ENCODE measurements at places on chromosomes 6 and 20.
A peak's percentile ranks its signal among the peaks of the same experiment; 100 is the strongest.

GRCh38 chr6:134778431-134778830 lies 171.5 kb downstream of the ALDH8A1 start:
- peaks cover 3% of the 10 kb centered on the region for H3K27me3 ChIP-seq
- no peak overlapping the region for H3K4me3 ChIP-seq
- DNase-seq, result no peak
- H3K4me1 ChIP-seq, result peaks cover 26% of the 10 kb centered on the region
- no peak overlapping the region for H3K27ac ChIP-seq

GRCh38 chr6:130482645-130483390 lies 117.0 kb downstream of the TMEM200A start:
- peaks cover 17% of the 10 kb centered on the region for H3K36me3 ChIP-seq
- peaks cover 37% of the 10 kb centered on the region for H3K4me1 ChIP-seq
- peak; percentile 66 for DNase-seq

DNA sequence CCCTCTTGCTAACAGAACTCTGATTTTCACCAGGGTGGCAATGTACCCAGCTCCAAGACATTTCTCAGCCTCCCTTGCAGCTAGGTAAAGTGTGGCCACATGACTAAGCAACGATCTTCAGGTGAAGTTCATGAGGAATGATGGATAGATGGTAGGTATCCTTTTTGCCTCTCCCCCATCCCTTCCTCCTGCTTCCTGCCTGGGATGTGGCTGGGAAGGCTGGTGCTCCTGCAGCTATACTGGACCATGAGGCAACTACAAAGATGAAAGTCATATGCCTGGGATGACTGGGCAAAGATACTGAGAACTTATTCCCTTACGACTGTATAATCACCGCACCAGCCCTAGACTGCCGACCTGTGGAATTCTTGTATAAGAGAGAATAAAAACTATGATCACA lies 13.4 kb downstream of the ZNF335 start:
- peaks cover 19% of the 10 kb centered on the region for H3K36me3 ChIP-seq
- no peaks in the 10 kb centered on the region for H3K4me1 ChIP-seq
- no peaks in the 10 kb centered on the region for H3K27me3 ChIP-seq
- DNase-seq, result no peak
- H3K27ac ChIP-seq, result no peak overlapping the region

DNA sequence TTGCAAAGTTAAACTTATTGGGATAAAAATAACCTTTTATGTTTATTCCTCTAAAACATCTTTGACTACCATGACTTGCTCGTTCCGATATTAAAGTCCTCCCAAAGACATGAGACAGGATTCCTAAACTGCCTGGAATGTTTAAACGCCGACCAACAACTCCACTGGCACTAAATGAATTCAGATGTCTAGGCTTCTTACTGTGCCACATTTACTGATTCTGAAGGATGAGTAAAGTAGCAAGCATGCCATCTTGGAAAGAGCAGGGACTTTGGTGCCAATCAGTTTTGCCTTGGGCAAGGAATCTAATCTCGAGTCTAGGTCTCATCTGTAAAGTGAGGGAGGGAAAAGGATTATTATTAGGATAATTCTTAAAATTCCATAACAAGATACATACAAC lies 25.3 kb downstream of the MBOAT1 start:
- H3K4me1 ChIP-seq, result peaks cover 51% of the 10 kb centered on the region
- DNase-seq, result peak; percentile 80
- H3K27me3 ChIP-seq, result no peaks in the 10 kb centered on the region

DNA sequence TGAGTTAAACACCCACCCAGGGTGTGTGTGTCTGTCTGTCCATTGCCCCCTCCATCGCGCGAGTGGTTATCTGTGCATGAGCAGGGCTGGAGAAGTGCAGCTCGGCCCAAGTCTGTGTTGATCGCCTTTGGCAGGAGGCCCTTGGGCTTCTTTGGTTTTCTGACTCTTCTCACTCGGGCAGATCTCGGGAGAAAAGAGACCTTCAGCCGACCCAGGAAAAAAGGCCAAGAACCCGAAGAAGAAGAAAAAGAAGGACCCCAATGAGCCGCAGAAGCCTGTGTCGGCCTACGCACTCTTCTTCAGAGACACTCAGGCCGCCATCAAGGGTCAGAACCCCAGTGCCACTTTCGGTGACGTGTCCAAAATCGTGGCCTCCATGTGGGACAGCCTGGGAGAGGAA lies 132.9 kb downstream of the JPH2 start:
- no peaks in the 10 kb centered on the region for H3K4me1 ChIP-seq
- H3K27ac ChIP-seq, result no peak overlapping the region
- H3K36me3 ChIP-seq, result peaks cover 53% of the 10 kb centered on the region
- peaks cover 2% of the 10 kb centered on the region for H3K27me3 ChIP-seq
- no peak overlapping the region for H3K4me3 ChIP-seq

DNA sequence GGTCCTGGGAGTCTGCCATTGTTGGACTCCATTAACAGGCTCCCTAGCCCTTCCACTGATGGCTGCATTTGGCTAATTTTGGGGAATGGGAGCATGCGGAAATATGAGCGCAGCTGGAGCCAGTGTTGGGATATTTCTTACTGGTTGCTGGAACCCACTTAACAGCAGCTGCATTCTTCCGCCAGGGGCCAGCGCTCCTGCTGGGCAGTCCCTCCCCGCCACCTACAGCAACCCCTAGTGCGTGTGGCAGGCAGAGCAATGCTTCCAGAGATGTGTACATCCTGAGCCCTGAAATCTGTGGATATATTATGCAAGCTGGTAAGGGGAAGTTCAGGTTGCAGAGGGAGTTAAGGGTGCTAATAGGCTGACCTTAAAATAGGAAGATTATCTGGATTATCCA lies 16.4 kb downstream of the CST8 start:
- no peaks in the 10 kb centered on the region for H3K4me1 ChIP-seq
- H3K36me3 ChIP-seq, result no peaks in the 10 kb centered on the region
- H3K4me3 ChIP-seq, result no peak overlapping the region

DNA sequence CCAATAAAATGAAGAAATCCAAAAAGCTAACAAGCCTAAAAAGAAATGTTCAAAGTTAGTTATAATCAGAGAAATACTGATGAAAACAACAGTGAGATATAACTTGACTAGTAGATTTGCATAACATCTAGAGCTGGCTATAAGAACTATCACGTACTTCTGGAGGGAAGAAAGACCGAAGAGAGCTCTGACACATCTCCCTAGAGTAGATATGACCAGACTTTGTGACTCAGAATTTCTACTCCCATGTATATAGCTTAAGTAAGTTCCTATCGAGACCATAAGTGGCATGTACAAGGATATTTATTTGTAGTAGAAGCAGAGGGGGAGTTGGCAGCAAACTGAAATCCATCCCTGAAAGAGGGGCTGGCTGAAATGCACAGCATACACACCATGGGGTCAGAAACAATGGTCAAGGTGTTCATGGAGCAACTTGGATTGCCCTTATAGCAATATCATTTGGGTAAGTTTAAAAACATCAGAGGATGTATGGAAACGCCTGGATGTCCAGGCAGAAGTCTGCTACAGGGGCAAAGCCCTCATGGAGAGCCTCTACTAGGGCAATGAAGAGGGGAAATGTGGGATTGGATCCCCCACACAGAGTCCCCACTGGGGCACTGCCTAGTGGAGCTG lies 25.6 kb upstream of the IL17A start:
- no peaks in the 10 kb centered on the region for H3K36me3 ChIP-seq
- H3K27me3 ChIP-seq, result peaks cover 3% of the 10 kb centered on the region
- peaks cover 19% of the 10 kb centered on the region for H3K4me1 ChIP-seq
- no peak overlapping the region for H3K27ac ChIP-seq

DNA sequence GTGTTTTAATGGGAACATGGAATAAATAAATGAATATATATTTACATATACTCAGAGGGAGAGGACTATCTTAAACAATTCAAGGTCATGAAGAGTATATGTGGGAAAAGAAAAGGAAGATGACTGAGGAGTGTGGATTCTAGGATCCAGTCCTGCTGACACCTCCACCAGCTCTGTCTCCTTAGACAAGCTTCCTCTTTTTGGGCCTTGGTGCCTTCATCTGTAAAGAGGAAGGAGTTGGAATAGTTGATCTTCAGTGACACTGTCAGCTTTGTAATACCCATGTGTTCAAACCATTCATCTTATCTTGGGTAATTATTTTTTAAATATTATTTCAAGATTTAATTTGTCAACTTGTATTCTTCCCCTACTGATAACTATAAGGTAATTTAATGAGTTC lies 338.0 kb downstream of the ADGRB3 start:
- H3K4me1 ChIP-seq, result no peaks in the 10 kb centered on the region
- no peak overlapping the region for H3K4me3 ChIP-seq
- no peak for DNase-seq

GRCh38 chr6:90677440-90677839 lies 90.6 kb upstream of the MAP3K7 start:
- no peak for DNase-seq
- no peak overlapping the region for H3K4me3 ChIP-seq
- H3K27ac ChIP-seq, result no peak overlapping the region
- H3K36me3 ChIP-seq, result no peaks in the 10 kb centered on the region
- H3K4me1 ChIP-seq, result no peaks in the 10 kb centered on the region

GRCh38 chr6:159686703-159687102 lies 6.3 kb downstream of the SOD2 start:
- peaks cover 18% of the 10 kb centered on the region for H3K4me1 ChIP-seq
- H3K36me3 ChIP-seq, result peaks cover 15% of the 10 kb centered on the region
- DNase-seq, result no peak
- no peaks in the 10 kb centered on the region for H3K27me3 ChIP-seq

DNA sequence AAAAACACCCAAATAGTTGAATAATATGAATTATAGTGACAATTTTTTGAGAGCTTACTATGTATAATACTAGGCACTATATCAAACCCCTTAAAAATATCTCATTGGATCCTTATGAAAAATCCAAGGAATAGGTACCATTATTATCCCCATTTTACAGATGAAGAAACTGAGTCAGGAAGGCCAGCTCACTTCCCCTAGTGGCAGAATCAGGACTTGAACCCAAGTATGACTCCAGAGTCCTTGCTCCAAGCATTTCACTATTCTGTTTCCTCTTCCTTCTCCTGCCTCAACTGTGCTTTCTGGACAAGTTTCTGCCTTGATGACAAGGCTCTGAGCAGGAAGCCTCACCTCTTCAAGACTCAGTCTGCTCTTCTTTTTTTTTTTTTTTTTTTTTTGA lies 10.8 kb upstream of the PARD6B start:
- DNase-seq, result no peak
- no peaks in the 10 kb centered on the region for H3K36me3 ChIP-seq
- no peak overlapping the region for H3K4me3 ChIP-seq

- DNase-seq, result no peak
- no peaks in the 10 kb centered on the region for H3K27me3 ChIP-seq
- peaks cover 18% of the 10 kb centered on the region for H3K36me3 ChIP-seq
- no peak overlapping the region for H3K4me3 ChIP-seq
- no peak overlapping the region for H3K27ac ChIP-seq
- no peaks in the 10 kb centered on the region for H3K4me1 ChIP-seq
Observed at GRCh38 chr6:130158056-130158455, 64.7 kb downstream of the SAMD3 start.

GRCh38 chr6:41200901-41201763 lies at the start of gene TREML2:
TREML2 (minus strand) TSS chr6:41201149; CDS start chr6:41201008, 141 bp downstream.
- H3K4me1 ChIP-seq, result no peaks in the 10 kb centered on the region
- H3K27ac ChIP-seq, result no peak within 1 kb of the TSS
- peaks cover 33% of the 10 kb centered on the region for H3K27me3 ChIP-seq
- H3K4me3 ChIP-seq, result no peak within 1 kb of the TSS

DNA sequence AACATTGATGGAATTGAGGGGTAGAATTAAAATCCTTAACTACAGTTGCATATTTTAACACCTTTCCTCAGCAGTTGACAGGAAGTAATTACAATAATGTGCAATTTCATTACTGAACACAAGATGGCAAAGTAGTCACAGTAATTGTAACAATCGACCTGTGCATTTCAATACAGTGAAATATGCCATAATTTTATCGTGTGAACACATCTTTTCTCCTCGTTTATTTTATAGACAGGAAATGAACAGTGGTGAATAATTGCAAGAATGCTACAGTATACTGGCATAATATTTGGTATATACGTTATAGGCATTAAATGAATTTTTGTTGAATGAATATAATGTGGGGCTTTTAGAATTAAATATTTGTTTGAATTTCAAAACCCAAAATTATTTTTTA lies 25.0 kb downstream of the CYB5R4 start:
- DNase-seq, result peak; percentile 53
- H3K4me3 ChIP-seq, result no peak overlapping the region
- no peak overlapping the region for H3K27ac ChIP-seq
- peaks cover 41% of the 10 kb centered on the region for H3K4me1 ChIP-seq
- H3K36me3 ChIP-seq, result no peaks in the 10 kb centered on the region

GRCh38 chr20:1150968-1151367 lies 32.6 kb downstream of the PSMF1 start:
- DNase-seq, result no peak
- no peak overlapping the region for H3K4me3 ChIP-seq
- no peaks in the 10 kb centered on the region for H3K4me1 ChIP-seq
- H3K27ac ChIP-seq, result no peak overlapping the region
- H3K36me3 ChIP-seq, result peaks cover 34% of the 10 kb centered on the region
- peaks cover 2% of the 10 kb centered on the region for H3K27me3 ChIP-seq

GRCh38 chr20:833121-833449 lies 430 bp upstream of the FAM110A start:
- H3K4me1 ChIP-seq, result peaks cover 55% of the 10 kb centered on the region
- peak; percentile 43 for DNase-seq
- no peaks in the 10 kb centered on the region for H3K27me3 ChIP-seq
- peaks cover 6% of the 10 kb centered on the region for H3K36me3 ChIP-seq

DNA sequence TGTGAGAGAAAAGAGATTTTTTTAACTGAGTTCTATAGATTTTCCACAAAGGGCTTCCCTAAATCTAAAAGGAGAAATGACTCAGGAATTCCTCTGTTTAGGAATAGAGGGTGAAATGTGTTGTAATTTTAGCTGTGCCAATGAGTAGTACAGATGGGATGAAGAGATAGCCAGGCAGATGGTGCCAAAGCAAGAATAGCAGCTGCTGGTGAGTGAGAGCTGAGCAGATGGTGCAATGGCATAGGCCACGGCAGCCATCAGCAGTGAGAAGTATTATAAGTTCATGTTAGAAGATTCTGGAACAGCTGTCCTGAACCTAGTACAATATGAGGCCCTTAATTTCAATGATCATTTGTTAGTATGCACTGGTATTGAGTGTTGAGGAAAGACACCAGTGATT lies 40.2 kb upstream of the CRISP1 start:
- H3K27me3 ChIP-seq, result no peaks in the 10 kb centered on the region
- no peaks in the 10 kb centered on the region for H3K4me1 ChIP-seq
- no peak for DNase-seq
- H3K27ac ChIP-seq, result no peak overlapping the region
